ENCODE measurements at places on chromosomes 6 and 20.

GRCh38 chr20:20915844-20916243 is 190.3 kb downstream of the LINC00237 start:
- DNase-seq, result no peak

DNA sequence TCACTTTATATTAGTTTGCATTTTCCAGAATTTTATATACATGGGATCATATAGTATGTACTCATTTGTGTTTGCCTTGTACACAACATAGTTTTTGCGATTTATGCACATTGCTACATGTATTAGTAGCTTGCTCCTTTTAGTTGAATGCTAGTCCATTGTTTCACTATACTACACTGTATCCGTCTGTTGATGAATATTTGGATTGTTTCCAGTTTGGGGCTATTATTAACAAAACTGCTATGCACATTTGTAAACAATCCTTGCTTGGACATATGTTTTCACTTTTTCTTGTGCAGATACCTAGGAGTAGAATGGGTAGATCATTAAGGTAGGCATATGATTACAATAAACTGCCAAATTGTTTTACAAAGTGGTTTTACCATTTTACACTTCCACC is 3.9 kb upstream of the LRRC1 start:
- no peak for DNase-seq

DNA sequence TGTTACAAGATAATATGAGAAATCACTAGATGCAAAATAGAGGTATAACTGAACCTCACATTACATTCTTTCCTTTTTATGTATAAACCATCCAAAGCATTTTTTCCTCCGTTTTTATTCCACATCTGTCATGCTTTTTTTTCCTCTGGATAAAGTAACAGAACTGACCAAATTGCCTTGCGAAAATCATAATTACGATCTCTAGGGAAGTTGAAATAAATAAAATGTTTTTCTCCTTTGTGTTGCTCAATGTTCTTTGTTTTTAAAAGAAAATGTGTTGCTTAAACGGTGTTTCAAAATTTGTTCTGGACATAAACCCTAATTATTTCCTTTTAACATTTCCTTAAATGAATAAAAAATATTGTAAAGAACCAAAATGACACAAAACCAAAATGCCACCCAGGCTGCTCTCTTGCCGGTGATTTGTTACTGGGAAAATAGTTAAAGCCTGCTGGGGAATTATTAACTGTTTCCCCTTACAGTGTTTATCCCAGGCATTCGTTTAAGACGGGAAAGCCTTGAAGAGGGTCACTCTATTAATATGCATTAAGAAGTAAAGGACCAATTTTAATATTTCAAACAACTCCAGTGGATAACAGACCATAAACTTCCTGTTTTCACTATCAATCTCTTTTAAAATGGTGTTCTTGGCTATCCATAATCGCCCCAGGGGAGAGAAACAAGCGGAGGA is 1.7 kb upstream of the ADGRB3 start:
- DNase-seq, result no peak

DNA sequence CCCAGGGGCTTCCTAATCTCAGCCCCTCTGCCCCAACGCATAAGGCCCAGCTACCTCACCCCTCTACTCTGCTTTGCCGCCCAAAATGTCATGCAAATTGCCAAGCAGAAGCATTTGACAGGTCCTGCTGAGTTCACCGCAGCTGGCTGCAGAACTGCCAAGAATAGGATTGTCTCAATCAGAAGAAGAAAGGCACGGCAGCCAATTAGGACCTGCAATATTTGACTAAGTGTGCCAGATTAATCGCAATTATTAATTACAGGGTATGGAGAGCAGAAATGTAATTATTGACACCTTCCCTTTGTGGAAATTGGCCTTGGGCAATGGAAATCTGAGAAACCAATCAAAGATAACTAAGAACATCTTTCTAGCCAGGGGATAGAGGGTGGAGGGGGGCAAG is 318.6 kb downstream of the LRFN2 start:
- DNase-seq, result no peak

GRCh38 chr6:145506565-145506964 is 228.8 kb downstream of the EPM2A start:
- DNase-seq, result no peak

GRCh38 chr6:45650524-45651135 is 272.9 kb upstream of the SUPT3H start:
- DNase-seq, result no peak

DNA sequence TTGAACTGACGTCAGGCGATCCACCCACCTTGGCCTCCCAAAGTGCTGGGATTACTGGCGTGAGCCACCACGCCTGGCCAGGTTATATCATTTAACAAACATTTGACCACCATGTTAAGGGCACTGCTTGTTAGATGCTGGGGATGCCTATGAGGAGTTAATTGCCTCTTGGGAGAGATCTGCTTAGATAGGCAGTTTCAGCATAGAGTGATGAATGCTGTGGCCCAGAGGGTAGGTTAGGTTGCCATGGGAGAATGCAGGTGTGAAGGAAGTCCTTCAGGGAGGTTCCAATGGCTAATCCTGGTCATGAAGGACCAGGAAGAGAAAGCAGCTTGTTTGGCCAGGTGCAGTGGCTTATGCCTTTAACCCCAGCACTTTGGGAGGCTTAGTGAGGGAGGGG is 17.0 kb downstream of the PHF20 start:
- DNase-seq, result no peak

GRCh38 chr6:165846123-165846966 is 183.3 kb upstream of the PDE10A start:
- no peak for DNase-seq

GRCh38 chr6:6785163-6785521 is 196.6 kb downstream of the LY86 start:
- no peak for DNase-seq

GRCh38 chr6:110103260-110103659 is 76.2 kb downstream of the WASF1 start:
- no peak for DNase-seq

DNA sequence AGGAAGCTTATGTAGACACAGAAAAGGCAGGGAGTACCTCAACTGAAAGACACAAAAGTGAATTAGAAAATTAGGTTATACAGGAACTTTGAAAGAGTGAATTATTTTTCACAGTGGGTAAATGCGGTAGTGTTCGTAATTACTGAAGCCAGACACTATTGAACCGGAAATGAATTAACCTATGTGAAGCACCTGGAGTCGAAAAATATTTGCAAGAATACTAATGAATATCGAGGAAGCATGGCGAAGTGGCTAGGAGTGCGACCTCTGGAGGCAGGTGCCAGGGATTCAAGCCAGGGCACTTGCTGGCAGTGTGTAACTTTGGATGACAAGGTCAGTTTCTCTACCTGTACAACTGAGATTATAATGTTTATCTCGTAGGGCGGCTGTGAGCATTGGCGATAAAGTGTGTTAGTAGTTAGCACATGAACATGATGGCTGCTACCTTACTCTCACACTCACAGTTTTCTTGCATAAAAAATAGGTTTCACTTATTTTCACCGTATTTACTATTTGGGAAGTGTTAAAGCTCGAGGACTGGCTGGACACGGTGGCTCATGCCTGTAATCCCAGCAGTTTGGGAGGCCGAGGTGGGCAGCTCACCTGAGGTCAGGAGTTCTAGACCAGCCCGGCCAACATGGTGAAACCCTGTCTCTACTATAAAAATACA is 567 bp upstream of the SLC18B1 start:
- DNase-seq, result peak; percentile 67

- DNase-seq, result no peak
These were observed 38.2 kb upstream of the FANCE start for GRCh38 chr6:35413911-35414310.

GRCh38 chr6:169362501-169363121 is 109.0 kb upstream of the THBS2 start:
- DNase-seq, result no peak

- DNase-seq, result no peak
These were observed 704.8 kb upstream of the SLC35B3 start for GRCh38 chr6:9140172-9140571.

- no peak for DNase-seq
These were observed 43.0 kb downstream of the FGD2 start for GRCh38 chr6:37048403-37048850.

DNA sequence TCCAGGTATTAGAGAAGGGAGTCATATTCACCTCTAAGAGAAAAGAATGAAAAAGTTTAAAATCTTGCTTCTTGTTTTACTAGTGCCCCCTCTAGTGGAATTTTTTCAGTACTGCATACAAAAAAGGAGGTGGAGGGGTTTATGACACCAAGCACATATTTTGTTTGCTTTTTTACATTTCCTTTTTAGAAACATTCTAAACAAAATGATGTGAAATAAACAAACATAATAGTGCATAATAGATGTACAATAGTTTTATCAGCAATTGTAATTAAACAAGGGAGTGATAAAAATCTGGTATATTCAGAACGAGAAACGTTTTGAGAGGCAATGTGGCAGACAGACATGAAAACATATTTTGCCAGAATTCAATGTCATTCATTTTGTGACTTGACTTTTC is 111.0 kb upstream of the TFAP2D start:
- DNase-seq, result peak; percentile 24

GRCh38 chr6:24631671-24632070 is 14.3 kb downstream of the KIAA0319 start:
- no peak for DNase-seq

DNA sequence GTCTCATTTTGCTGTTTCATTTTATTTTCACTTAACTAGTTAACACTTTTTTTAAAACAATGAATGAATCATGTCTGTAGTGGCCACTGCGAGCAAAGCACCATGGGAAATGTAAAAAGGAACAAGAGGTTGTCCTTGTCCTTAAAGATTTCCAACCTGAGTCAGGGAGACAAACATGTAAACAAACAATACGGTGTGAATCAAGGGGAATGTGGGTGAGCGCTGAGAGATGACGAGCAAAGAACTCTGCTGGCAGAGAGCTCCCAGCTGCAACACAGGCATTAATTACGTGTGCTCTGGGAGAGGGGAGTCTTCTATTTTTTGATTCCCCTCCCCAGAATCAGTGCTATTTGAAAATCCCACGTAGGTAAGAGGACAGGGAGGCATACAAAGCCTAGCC is 84.3 kb downstream of the ATXN1 start:
- no peak for DNase-seq

DNA sequence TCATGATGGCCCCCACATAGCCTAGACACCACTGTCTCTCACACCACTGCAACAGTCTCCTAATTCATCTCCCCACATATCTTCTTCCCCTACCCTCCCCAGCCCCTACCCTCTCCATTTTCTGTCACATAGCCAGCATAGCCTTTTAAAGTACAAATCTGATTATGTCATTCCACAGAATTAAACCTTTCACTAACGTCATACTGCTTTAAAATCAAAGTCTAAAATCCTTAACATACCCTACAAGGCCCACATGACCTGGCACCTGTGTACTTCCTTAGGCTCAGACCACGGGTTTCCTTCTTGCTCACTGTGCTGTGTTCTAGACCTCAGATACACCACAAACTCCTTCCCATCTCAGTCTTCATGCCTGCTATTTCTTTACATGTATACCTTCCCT is 5.9 kb downstream of the OSTM1 start:
- DNase-seq, result no peak

DNA sequence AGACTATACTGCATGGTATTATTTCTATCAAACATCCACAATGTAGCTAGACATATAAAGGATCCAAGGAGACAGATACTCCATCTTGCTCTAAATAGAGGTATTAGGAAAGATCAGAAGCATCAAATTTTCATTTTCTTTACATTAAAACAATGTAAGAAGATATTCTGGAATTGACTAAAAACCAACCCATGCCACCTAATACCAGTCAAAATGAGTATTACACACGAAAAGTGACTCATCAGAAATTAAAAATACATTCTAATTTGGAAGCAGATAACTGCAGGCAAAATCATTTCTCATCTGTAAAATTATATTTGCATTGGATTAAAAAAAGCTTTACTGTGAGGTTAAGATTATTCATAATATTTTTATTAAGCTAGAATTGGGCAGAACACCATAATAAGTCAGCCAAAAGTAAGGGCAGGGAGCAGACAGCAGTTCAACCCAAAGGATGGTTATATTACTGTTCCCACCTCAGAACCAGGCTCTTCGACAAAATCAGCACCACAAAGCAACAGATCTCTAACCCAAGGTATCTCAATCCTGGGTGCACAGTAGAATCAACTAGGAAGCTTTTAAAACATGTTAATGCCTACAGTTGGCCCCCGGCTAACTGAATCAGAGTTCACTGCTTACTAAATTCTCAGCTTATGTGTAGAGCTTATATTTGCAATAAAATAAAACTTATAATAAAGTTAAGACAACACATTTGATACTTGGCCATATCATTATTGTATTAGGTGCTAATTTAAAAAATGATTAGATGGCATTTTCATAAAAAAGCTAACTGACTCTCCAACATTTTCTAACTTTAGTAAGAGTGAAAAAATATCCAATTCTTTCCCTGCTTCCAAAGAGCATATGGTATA is 35.2 kb downstream of the SAMD3 start:
- no peak for DNase-seq

DNA sequence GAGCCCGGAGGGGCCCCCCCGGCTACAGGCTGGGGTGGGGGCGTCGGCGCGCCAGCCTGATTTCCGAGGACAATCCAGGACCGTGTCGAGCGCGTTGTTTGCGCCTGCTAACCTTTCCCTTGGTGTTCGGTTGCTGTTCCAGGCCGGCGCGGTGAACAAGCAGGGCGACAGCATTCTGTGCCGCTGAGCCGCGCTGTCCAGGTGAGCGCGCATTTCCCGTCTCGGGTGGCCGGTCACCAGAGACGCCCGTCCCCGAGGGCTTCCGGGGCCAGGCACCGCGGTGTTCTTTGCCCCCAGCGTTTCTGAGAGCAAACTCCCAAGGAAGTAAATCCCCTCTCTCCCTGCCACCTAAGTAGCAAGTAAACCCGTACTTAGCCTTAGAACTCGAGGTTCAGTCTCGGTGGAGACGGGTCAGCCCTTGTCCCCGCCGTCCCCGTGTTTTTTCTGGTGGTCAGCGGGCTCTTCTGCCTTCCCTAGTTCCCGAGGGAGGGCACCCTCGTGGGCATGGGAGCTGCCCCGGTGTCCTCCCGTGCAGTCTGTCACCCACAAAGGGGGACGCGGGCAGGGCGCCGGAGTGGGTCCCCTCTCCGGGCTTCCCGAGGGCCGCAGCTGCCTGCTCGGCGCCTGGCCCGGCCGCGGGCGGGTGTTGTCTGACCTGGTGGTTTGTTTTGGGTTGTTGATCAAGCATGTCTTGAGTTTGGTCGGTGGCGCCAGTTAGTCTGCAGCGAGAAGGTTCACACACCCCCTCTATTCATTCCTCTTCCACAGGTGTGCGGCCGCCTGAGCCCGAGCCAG is 1.5 kb downstream of the ID4 start:
- DNase-seq, result no peak

DNA sequence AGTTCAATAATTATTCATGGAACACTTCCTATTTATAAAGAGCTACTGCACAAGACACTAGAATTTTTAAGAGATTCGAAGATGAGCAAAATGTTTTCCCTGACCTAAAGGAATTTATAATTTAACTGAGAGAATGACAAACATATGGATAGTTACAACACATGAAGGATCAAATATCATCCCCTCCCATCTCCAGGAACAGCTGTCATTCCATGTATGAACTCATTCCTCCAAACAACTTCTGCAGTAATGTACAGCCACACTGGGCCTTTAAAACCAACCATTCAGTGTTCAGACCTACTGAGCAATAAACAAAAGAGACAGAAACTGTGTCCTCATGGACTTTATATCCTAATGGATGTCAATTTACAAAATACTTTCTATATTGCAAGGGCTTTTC is 87.8 kb downstream of the KIF16B start:
- DNase-seq, result no peak
